ENCODE measurements at places on chromosomes 2 and 18.

DNA sequence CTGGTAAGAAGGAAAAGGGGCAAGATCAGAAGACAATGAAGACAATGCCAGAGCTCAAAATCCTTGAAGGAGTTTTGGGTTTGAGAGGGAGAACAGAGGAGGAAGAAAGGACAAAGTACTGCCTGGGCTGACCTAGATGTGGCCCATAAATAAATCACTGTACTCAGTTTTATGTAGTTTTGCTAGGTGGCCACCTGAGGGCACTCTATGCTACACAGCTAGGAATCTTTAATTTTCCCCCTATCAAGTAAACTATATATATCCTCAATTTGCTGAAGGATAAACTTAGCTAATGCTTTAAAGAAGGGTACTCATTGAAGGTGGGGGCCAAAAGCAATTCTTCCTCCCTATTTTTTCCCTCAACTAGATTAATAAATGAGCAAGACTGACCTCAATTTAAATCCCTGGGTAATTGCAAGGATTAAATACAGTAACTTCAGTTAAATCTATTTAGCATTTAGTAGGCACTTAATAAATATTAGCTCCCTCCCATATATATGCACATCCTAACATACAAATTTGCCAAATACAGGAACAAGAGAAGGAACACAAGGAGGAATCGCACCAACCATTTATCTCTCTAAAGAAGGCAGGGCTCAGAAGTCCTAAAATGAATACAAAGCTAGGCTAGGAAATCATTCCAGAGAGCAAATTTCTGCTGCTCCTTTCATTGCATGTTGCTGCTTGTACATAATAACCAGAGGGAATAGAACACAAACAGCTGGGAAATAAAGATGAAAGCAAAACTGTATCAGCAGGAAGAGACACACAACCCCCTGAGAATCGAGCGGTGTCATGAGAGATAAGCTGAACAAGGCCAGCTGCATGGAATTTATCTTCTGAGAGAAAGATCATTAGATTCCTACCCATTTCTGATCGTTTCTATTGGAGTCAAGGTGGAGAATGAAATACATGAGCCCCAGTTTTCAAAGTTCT lies 540.1 kb downstream of the NRXN1 start:
- H3K27me3 ChIP-seq, result peaks cover 4% of the 10 kb centered on the region
- DNase-seq, result peak; percentile 17
- no peaks in the 10 kb centered on the region for H3K4me1 ChIP-seq
- no peak overlapping the region for H3K27ac ChIP-seq

- no peak overlapping the region for H3K27ac ChIP-seq
- H3K4me3 ChIP-seq, result no peak overlapping the region
- no peaks in the 10 kb centered on the region for H3K36me3 ChIP-seq
- DNase-seq, result no peak
- no peaks in the 10 kb centered on the region for H3K4me1 ChIP-seq
Observed at GRCh38 chr2:221204699-221205098, 367.4 kb downstream of the EPHA4 start.

DNA sequence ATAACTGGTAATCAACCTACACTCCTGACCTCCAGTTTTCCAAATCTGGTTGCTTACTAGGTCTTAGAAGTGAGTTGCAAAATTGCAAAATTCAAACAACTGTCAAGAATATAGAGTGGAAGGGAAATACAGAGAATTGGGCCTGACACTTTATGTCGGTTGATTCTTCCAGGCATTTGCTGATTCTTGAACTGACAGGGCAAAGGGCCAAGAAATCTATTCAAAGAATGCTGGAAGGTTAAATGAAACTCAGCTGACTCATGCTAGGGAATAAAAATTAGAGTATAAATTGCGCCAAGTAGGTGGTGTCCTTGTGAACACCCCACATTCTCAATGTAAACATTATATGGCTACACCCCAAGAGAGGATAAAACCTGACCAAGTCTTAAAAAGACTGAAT lies 21.5 kb upstream of the ZSCAN30 start:
- no peak overlapping the region for H3K4me3 ChIP-seq
- no peak overlapping the region for H3K27ac ChIP-seq
- no peaks in the 10 kb centered on the region for H3K4me1 ChIP-seq
- peak; percentile 50 for DNase-seq
- no peaks in the 10 kb centered on the region for H3K27me3 ChIP-seq

- H3K27me3 ChIP-seq, result no peaks in the 10 kb centered on the region
- no peak for DNase-seq
- no peaks in the 10 kb centered on the region for H3K4me1 ChIP-seq
- H3K4me3 ChIP-seq, result no peak overlapping the region
- no peaks in the 10 kb centered on the region for H3K36me3 ChIP-seq
Observed at GRCh38 chr2:149442346-149442745, 112.0 kb downstream of the LYPD6 start.

DNA sequence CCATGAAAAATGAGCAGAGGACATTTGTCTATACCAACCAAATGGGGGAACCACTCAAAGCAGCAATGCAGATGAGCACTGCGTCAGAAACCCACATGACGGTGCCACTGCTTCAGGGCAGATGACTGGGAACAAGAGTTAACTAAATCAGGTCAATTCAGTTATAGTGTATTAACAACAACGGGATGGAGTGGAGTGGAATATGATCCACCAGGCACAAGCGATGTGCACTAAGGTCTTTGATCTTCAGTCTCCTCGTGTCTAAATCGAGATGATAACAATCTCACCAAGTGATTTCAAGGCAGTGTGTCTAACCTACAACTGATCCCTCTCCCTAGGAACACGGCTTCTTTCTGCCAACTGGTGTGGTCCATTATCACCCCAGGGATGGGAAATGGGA lies 269.0 kb downstream of the RAD51AP2 start:
- no peak for DNase-seq
- H3K36me3 ChIP-seq, result no peaks in the 10 kb centered on the region
- no peaks in the 10 kb centered on the region for H3K27me3 ChIP-seq
- H3K27ac ChIP-seq, result no peak overlapping the region
- H3K4me1 ChIP-seq, result peaks cover 3% of the 10 kb centered on the region

GRCh38 chr2:119574864-119575263 lies 30.6 kb downstream of the CFAP221 start:
- DNase-seq, result no peak
- H3K36me3 ChIP-seq, result no peaks in the 10 kb centered on the region
- H3K4me3 ChIP-seq, result no peak overlapping the region
- no peaks in the 10 kb centered on the region for H3K4me1 ChIP-seq
- H3K27me3 ChIP-seq, result no peaks in the 10 kb centered on the region

- peak overlapping the region; percentile 56 for H3K27ac ChIP-seq
- no peak overlapping the region for H3K4me3 ChIP-seq
- no peaks in the 10 kb centered on the region for H3K27me3 ChIP-seq
- H3K36me3 ChIP-seq, result peaks cover 28% of the 10 kb centered on the region
- H3K4me1 ChIP-seq, result peaks cover 33% of the 10 kb centered on the region
Observed at GRCh38 chr18:8813611-8814010, 108.3 kb downstream of the MTCL1 start.

DNA sequence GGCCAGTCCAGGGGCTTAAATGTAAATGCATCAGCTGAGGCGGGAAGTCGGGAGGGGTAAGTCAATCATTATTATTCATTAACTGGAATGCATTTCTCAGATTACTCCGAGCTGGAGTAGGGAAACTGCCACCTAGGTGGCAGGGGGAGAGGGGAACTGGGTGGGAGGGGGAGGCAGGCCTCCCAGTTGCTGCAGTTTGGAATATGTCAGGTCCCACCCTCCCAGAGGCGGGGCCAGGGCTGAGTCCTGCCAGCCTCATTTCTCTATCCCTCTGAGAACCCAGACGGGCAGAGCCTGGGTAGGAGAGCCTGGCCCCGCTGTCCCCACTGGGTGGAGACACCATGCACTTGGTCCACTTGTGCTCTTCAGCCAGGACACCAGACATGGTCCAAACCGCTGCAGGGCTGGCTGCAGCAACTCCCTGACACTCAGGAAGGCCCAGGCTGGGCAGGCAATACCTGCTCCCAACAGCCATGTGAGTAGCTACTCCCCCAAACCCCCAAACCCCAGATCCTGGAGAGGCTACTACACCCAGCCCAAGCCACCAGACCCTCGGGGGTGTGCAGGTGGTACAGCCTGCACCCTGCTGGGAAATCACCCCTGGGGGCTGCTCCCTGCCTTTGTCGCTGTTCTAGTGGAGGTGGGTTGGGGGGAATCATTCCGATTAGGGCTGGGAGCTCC lies at the start of gene GPBAR1:
TSS of gene GPBAR1 (plus strand) at position 274 of the 681 bp plus-strand sequence. CDS start 1,710 bp downstream, outside the sequence.
- DNase-seq, result no peak
- H3K36me3 ChIP-seq, result peaks cover 16% of the 10 kb centered on the region
- H3K27me3 ChIP-seq, result no peaks in the 10 kb centered on the region
- peaks cover 14% of the 10 kb centered on the region for H3K4me1 ChIP-seq
- no peak within 1 kb of the TSS for H3K4me3 ChIP-seq

- no peak for DNase-seq
- H3K27ac ChIP-seq, result no peak overlapping the region
- peaks cover 10% of the 10 kb centered on the region for H3K27me3 ChIP-seq
- no peaks in the 10 kb centered on the region for H3K4me1 ChIP-seq
- no peak overlapping the region for H3K4me3 ChIP-seq
Observed at GRCh38 chr18:48122376-48122775, 191.9 kb upstream of the SMAD2 start.

- peaks cover 3% of the 10 kb centered on the region for H3K36me3 ChIP-seq
- DNase-seq, result no peak
- no peak overlapping the region for H3K27ac ChIP-seq
- no peaks in the 10 kb centered on the region for H3K27me3 ChIP-seq
Observed at GRCh38 chr2:23806201-23806600, 120.7 kb downstream of the ATAD2B start.

- H3K27ac ChIP-seq, result no peak overlapping the region
- H3K36me3 ChIP-seq, result no peaks in the 10 kb centered on the region
- no peaks in the 10 kb centered on the region for H3K27me3 ChIP-seq
- peaks cover 38% of the 10 kb centered on the region for H3K4me1 ChIP-seq
- H3K4me3 ChIP-seq, result no peak overlapping the region
- no peak for DNase-seq
Observed at GRCh38 chr2:17975401-17975800, 96.9 kb downstream of the KCNS3 start.

- H3K27ac ChIP-seq, result no peak overlapping the region
- H3K27me3 ChIP-seq, result no peaks in the 10 kb centered on the region
- H3K4me3 ChIP-seq, result no peak overlapping the region
- no peak for DNase-seq
Observed at GRCh38 chr2:68018727-68019126, 44.1 kb downstream of the C1D start.

- no peaks in the 10 kb centered on the region for H3K36me3 ChIP-seq
- DNase-seq, result no peak
- H3K4me3 ChIP-seq, result no peak overlapping the region
- H3K27me3 ChIP-seq, result no peaks in the 10 kb centered on the region
Observed at GRCh38 chr2:39787950-39788349, 8.9 kb upstream of the THUMPD2 start.

- H3K36me3 ChIP-seq, result no peaks in the 10 kb centered on the region
- H3K27ac ChIP-seq, result no peak overlapping the region
- no peak overlapping the region for H3K4me3 ChIP-seq
- no peak for DNase-seq
Observed at GRCh38 chr2:179622635-179623300, 238.6 kb downstream of the ZNF385B start.

DNA sequence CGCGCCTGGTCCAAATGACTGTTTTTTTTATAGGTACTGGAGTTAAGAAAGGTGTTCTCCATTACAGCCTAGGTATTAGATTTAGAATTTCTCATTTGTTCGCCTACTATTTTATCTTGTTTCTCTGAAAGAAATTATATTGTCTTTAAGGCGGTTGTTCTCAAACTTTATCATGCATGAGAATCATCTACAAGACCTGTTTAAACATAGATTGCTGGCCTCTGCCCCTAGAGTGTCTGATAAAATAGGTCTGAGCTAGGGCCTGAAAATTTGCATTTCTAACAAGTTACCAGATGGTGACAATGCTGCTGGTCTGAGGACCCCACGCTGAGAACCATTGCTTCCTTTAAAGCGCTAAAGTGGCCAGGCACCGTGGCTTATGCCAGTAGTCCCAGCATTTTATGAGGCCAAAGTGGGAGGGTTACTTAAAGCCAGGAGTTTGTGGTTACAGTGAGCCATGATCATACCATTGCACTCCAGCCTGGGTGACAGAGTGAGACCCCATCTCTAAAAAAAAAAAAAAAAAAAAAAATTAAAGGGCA lies 34.0 kb upstream of the RNF138 start:
- DNase-seq, result no peak
- no peak overlapping the region for H3K4me3 ChIP-seq
- no peaks in the 10 kb centered on the region for H3K27me3 ChIP-seq
- no peaks in the 10 kb centered on the region for H3K36me3 ChIP-seq
- H3K27ac ChIP-seq, result no peak overlapping the region

DNA sequence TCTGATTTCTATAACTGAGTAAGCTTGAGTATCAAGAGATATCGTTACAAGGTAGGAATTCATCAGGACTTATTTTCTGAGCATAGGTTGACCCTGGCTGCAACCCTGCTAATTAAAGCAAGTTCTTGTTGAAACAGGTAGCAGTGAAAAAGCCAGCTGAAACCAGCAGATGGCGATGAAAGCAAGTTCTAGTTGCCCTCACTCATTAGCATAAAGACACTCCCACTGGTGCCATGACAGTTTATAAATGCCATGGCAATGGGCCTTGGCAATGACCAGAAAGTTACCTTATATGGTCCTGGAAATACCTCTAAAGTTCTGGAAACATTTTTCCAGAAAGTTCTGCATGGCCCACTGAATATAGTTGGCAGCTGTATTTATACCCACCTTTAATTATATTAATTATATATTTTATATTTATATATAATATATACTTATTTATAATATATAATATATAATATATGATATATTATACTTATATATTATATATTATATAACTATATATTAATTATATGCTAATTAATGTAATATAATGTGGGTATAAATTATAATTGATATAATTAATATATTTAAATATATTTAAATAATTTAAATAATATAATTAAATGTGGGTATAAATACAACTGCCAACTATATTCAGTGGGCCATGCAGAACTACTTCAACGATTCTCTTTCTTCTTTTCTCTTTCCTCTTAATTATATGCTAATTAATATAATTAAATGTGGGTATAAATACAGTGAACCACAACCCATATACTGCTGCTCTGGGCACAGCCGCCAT lies 188.0 kb downstream of the CDH7 start:
- peak; percentile 2 for DNase-seq
- no peaks in the 10 kb centered on the region for H3K36me3 ChIP-seq
- H3K4me1 ChIP-seq, result no peaks in the 10 kb centered on the region
- H3K27ac ChIP-seq, result no peak overlapping the region

GRCh38 chr2:238459081-238459629 lies 32.4 kb downstream of the ASB1 start:
- H3K36me3 ChIP-seq, result no peaks in the 10 kb centered on the region
- no peaks in the 10 kb centered on the region for H3K27me3 ChIP-seq
- no peak overlapping the region for H3K4me3 ChIP-seq

- no peaks in the 10 kb centered on the region for H3K4me1 ChIP-seq
- peak; percentile 21 for DNase-seq
Observed at GRCh38 chr2:212385241-212385640, 153.4 kb downstream of the ERBB4 start.

Data from astrocyte (in vitro differentiated cells and primary cell).